ENCODE measurements at places on chromosomes 7 and 10.

GRCh38 chr10:19577381-19577780 is 238.9 kb upstream of the PLXDC2 start:
- no peak for DNase-seq

DNA sequence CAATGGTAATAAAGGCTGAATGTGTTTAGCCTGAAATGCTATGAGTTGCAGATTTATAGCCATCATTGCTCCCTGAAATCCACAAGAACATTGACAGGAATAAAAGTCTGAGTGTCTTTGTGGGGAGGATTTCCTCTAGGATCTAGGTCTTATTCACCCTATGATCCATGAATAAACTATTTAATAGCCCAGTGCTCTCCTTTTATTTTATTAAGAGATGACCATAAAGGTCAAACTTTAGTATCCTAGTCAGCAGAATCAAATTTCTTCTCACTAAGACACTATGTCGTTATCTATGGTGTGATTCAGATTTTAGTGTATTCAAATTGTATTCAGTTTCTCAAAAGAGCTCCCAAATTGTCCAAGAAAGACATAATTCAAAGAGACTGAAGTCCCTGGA is 67.8 kb upstream of the AKR1E2 start:
- DNase-seq: no peak

DNA sequence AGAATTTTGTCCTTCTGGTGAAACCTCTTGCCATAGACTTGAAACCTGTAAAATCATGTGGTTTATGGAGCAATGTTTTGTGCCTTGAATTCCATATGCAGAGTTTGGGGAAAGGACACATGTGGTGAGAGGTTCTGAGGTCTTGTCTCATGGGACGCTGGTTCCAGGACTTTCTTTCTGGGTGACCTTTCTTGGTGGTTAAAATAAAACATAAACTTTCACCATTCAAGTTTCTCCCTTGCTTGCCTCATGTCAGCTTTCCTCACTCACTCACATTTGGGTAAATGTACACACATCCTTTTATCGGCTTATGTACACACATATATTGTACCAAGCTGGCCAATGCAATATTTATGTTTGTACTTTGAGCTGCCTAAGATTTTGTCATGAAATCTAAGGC is 144.9 kb upstream of the CELF2 start:
- DNase-seq: no peak

GRCh38 chr7:15686957-15687545 is 568 bp upstream of the MEOX2 start:
- DNase-seq: no peak

DNA sequence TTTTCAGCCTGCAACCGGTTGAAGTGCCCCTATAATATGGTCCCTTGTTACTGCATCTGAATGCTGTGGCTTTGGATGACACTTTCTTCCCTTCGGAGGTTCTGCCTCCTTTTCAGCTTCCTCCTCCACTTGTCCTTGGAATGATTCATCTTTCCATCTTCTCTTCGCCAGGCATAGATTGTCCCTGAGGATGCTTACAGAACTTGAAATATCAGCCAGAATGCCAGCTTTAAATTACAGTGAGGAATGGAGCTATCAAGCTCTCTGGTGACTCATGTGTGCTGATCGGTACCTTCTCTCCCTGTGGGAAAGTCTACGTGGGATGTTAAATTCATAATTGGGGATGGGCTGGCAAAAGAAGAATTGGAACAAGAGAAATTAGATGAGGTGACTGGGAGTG is 45.9 kb upstream of the PDK4 start:
- no peak for DNase-seq

DNA sequence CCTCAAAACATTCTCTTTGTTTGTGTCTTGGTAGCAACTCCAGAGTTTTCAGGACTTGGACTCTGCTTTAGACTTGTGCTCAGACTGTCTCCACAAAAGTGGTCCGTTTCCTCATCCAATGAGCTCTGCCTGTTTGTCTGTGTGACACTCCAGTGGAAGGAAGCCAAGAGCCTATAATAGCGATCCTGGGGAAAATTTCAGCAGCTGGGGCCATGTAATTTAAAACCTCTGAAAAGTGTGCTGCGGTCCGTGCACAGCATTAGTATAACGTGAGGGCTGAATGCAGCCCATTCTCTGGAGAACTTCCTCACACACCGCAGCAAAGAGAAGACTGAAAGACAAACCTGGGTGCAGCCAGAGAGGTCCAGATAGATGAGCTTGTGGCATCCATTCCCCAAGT is at the start of gene LRRC17:
TSS of gene LRRC17 (plus strand) at position 259 of the 400 bp plus-strand sequence. CDS start 20,914 bp downstream, outside the sequence.
- DNase-seq: no peak

DNA sequence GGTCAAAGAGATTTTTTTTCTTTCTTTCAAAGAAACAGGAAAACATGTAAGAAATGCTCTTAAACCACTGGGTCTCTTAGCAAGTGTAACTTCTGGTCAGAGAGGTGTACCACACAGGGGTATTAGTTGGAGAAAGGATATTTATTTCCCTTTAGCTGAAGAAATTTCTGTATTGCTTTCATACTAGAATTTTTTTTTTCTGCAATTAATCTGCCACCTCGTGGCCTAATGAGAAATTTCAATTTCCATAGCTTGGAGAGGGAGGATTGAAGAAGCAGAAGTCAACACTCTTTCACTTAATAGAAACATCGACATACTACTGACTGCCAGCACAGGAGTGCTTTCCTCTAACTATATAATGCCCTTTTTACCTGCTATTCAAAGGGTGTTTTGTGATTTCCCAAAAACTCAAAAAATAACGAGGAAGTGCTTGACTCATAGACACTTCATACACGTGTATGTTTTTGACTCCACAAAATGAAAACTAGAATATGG is 177.6 kb upstream of the NAMPT start:
- DNase-seq: no peak

- peak; percentile 78 for DNase-seq
Measured at GRCh38 chr7:44617225-44617890, 10.9 kb downstream of the OGDH start.

DNA sequence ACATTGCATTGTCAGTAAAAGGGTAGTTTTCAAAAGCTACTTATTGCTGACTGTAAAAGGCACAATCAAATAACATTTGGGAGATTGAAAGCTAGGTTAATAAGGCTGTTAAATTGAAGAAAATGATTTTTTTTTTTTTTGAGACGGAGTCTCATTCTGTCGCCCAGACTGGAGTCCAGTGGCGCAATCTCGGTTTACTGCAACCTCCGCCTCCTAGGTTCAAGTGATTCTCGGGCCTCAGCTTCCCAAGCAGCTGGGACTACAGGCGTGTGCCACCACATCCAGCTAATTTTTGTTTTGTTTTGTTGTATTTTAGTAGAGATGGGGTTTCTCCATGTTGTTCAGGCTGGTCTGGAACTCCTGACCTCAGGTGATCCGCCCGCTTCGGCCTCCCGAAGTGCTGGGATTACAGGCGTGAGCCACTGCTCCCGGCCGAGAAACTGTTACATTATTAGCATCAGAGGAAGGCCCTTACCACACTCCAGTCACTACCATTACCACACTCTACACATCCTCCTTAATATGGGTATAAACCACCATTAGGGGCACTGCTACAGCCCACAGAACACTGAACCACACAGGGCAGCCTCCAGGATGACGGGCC is 1.0 kb downstream of the CYP51A1 start:
- no peak for DNase-seq

- no peak for DNase-seq
Measured at GRCh38 chr7:99469381-99470065, 3.2 kb upstream of the ZNF789 start.

Data from activated effector memory CD4-positive, alpha-beta T cell treated with anti-CD3 and anti-CD28 coated beads, Interleukin-2, amount 50 U/mL, for 16 hours (primary cell).